GM19239 (cell line): ENCODE measurements at places on chromosomes 7 and 10.

DNA sequence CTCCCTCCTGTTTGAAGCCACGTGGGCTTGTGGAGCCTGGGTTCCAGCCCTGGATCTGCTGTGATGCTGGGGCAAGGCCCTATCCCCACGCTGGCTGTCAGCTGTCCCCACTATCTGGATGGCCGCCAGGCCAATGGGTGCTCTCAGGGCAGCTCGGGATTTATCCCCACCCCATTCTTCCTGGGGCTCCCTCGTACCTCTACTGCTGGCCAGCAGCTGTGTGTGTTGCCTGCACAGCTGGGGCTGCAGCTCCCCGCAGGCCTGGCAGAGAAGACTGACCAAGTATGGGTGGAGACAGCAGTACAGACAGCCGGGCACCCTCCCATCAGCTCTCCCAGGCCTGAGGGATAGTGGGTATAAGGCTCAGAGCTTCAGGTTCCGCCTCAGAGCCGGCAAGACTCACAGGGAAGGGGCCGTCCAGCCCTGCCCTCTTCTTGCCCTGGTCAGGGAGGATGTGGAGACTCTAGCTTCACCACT, 13.6 kb downstream of the CLIP2 start:
- no peak for DNase-seq

GRCh38 chr10:11684717-11685645, 57.2 kb upstream of the ECHDC3 start:
- DNase-seq = no peak

GRCh38 chr7:30281263-30281662, 3.1 kb upstream of the ZNRF2 start:
- no peak for DNase-seq

DNA sequence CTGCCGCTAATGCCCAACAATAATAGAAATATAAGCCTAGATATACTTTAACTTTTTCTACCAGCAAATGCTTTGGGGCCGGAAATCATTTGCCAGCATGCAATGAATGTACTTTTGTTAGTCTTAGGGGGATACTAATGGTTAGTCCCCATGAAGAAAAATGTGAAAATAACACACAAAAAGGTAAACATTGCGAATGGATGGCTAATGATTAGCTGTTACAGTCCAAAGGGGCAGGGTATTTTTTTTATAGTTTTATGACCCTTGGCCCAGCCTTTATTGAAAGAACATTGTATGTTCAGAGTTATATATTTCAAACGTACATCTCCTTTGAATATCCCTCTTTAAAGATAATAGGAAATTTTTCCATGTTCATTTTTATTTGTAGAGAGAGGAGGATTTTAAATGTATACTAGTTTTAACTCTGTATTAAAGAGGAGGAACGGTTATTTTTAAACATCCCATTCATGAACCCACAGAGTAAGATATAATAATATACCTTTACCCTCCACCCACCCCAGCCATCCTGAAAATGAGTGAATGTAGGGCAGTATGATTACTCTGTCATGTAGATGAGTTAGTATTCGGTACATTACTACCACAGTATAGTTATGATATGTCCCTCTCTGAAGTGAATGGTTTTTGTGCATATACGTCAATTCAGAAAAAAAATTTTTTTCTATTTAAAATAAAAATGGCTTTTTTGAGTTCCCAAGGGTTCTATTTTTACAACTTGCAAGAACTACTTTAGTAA, 63.6 kb downstream of the ARID5B start:
- no peak for DNase-seq

DNA sequence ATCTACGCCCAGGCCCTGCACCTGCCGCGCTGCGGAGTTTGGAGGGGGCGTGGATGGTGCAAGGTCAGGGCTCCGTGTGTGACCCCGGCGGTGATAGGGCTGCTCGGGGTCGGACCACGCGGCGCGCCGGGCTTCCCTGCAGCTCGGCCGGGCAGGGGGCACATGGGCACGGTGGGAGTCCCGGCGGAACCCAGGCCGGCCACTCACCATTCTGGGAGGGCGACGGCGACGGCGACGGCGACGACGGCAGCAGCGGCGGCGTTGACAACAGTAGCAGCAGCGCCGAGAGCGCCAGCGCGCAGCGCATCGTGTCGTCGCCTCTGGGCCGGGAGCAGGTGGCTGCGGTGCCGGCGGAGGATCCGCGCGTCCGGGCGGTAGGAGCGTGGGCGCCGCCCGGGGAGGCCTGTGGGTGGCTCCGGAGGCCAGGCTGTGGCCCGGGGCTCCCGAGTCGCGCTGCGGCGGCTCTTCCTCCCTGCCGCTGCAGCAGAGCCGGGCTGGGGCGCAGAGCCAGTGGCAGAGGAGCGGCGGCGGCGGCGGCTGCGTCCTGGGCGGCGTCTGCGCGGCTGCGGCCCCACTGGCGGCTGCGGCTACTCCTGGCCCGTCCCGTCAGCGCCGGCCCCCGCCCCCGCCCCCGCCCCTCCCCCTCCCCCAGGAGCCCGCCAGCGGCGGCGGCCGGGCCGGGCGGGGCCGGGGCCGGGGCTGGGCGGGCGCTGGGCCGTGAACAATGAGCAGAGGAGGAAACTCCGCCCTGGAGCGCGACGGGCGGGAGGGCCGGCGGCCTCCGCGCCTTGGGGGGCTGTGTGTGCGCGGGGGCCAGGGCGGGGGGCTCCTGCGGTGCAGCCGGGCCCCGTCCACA, at the start of gene PODXL:
TSS of gene PODXL (minus strand) at position 576 of the 856 bp plus-strand sequence. CDS start at position 307, 269 bp downstream.
- DNase-seq = peak; percentile 91

DNA sequence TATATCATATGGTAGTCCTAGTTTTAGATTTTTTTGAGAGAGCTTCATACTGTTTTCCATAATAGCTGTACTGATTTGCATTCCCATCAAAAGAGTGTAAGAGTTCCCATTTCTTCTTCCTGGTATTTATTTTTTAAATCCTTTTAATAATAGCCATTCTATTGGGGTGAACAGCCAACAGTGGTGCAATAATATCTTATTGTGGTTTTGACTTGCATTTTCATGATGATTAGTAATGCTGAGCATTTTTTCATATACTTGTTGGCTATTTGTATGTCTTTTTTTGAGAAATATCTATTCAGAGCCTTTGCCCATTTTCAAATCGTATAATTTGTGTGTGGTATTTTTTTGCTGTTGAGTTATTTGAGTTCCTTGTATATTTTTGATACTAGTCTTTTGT, 167.4 kb downstream of the FZD1 start:
- no peak for DNase-seq
